ENCODE measurements at places on chromosomes 16 and 17.
A peak's percentile ranks its signal among the peaks of the same experiment; 100 is the strongest.

- DNase-seq, result peak; percentile 49
Measured at GRCh38 chr16:7268182-7268581, 64.5 kb upstream of the RBFOX1 start.

GRCh38 chr16:55393991-55394390, 70.0 kb downstream of the IRX6 start:
- no peak for DNase-seq

GRCh38 chr17:56665864-56666263, 72.4 kb downstream of the NOG start:
- no peak for DNase-seq

- DNase-seq, result no peak
Measured at GRCh38 chr17:12877953-12878669, 88.8 kb downstream of the ARHGAP44 start.

DNA sequence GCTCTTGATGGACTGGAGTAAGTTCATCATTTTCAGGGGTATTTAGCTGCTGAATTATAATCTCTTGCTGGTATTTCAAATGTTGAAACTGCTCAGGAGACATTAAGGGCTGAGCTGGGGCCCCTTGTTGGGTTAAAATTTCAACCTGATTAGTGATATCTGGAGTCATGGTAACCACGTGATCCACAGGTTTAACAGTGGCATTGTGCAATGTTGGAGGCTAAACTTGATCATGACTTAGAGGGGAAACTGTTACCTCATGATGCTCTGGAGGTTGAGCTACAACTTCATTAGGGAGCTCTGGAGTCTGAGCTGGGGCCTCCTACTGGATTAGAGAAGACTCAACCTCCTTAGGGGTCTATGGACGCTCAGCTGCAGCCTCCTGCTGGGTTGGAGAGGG, 17.2 kb upstream of the MPP2 start:
- no peak for DNase-seq

- no peak for DNase-seq
Measured at GRCh38 chr16:51431517-51432241, 280.6 kb upstream of the SALL1 start.

GRCh38 chr17:20143740-20144139, 134.6 kb downstream of the SPECC1 start:
- no peak for DNase-seq

GRCh38 chr17:79011451-79012147, 2.0 kb upstream of the CANT1 start:
- no peak for DNase-seq

- no peak for DNase-seq
Measured at GRCh38 chr17:66115246-66115645, 76.7 kb downstream of the CEP112 start.

DNA sequence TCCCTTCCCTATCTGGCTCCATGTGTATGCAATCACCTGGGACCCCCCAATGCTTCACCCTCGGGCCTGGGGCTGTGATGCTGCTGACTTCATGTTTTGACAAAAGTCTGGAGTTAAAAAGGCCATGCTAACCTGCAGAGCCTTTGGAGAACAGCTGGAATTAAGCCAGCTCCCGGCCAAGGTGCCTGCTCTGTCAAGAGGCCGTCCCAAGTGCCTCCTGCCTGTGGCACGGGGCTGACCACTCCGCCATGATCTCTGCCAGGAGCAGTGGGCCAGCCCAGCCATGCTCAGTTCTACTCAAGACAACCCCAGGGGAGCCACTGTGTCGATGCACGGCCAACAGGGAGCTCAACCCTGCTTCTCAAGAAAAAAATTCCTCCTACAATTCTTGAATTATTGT, 93.6 kb downstream of the CCDC182 start:
- DNase-seq, result no peak

GRCh38 chr16:86878236-86879080, 300.1 kb downstream of the FOXL1 start:
- no peak for DNase-seq

GRCh38 chr17:45369421-45369820, 52.6 kb upstream of the MAP3K14 start:
- no peak for DNase-seq

- peak; percentile 36 for DNase-seq
Measured at GRCh38 chr17:50565402-50566350, 5.2 kb downstream of the CACNA1G start.

GRCh38 chr17:77645072-77646045, 313.1 kb upstream of the TNRC6C start:
- DNase-seq, result no peak

GRCh38 chr17:46769531-46770438, 48.7 kb downstream of the WNT3 start:
- no peak for DNase-seq

DNA sequence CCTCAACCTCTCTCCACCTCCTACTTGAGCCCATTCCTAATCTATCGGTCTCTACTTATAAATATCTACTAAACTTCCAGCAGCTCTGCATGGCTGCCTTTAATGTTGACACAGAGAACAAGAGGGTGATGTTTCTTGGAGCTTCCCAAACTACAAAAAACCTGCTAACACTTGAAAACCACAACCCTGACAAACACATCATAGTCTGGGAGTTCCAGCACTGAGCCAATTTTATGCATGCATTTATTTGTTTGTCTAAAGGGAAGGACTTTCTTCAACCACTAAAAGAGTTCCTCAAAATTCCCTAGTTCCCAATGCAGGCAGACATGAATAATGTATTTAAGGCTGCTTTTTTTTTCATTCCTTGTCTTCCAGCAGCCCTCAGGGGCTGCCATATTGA, 331.8 kb upstream of the XYLT1 start:
- no peak for DNase-seq

- no peak for DNase-seq
Measured at GRCh38 chr16:57446531-57447185, 527 bp downstream of the CIAPIN1 start.

GRCh38 chr16:84459941-84460405, 44.5 kb downstream of the MEAK7 start:
- DNase-seq, result no peak

GRCh38 chr17:57197466-57198071, 58.8 kb upstream of the MSI2 start:
- no peak for DNase-seq

All from cerebellar nuclear complex (tissue), 1 donor.